ENCODE measurements at places on chromosomes 2 and 18.

GRCh38 chr2:20382965-20383810 lies 32.5 kb upstream of the PUM2 start:
- no peak for DNase-seq

DNA sequence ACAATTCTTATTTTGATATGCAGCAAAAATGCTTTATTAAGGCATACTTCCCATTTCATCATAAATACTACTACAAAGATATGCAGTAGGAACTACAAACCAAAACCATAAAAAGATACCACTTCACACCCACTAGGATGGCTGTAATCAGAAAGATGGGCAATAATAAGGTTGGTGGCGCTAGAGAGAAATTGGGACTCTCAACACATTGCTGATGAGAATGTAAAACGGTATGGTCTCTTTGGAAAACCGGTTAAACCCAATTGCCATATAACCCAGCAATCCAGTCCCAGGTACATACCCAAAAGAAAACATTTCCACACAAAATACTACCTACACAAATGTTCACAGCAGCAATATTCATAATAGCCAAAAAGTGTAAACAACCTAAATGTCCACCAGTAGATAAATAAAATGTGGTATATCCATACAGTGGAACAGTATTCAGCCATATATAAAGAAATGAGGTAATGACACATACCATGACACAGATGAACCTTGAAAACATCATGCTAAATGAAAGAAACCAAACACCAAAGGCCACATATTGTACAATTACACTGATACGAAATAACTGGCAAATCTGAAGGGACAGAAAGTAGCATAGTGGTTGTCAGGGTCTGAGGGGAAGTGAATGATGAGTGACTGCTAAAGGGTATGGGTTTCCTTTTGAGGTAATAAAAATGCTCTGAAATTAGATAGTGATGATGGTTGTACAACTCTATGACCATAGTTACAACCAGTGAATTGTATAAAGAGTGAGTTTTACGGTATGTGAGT lies 12.7 kb downstream of the SP3 start:
- no peak for DNase-seq

DNA sequence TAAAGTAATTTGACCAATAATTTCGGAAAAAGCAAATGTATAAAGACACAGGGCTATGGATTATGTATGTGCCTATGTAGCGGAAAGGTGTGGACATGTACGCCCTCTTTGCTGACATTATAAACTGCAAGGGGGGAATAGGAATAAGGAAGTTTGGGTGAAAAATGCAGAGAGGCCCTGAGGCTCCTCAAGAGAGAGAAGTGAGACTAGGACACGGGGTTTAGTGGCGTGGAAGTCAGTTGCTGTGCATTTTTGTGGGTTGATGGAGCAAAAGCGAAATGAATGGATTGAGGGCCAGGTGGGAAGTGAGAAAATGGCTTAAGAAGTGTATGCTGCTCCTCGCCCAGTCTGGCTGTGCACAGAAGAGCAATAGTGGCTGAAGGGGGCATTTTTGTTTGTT lies 96.2 kb upstream of the B3GNT7 start:
- DNase-seq = no peak

DNA sequence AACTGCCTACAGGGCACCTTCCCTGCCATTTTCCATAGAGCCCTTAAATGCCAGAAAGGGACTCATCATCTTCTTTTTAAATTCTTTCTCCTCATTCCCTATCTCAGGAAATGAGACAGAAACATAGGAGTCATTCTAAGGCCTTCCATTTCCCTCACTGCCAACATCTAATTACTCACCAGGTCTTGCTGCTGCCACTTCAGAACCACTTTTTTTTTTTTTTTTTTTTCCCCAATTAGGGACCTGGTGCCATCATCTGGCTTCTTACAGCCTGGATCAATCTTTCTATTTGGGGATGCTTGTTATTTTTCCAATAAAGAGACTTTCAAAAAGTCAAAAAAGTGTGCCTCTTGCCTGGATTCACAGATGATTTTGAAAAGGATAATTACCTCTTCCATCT lies 373.4 kb downstream of the LPIN1 start:
- no peak for DNase-seq

GRCh38 chr2:101983928-101984327 lies 7.8 kb upstream of the IL1R2 start:
- DNase-seq = no peak

GRCh38 chr2:68791914-68792313 lies 57.3 kb downstream of the ARHGAP25 start:
- no peak for DNase-seq

- no peak for DNase-seq
These were observed 22.0 kb upstream of the UPP2 start for GRCh38 chr2:158079672-158080071.

GRCh38 chr18:62018034-62018758 lies 125.4 kb upstream of the RNF152 start:
- DNase-seq = no peak

- DNase-seq = no peak
These were observed 512.1 kb upstream of the SYT4 start for GRCh38 chr18:43789234-43790000.

DNA sequence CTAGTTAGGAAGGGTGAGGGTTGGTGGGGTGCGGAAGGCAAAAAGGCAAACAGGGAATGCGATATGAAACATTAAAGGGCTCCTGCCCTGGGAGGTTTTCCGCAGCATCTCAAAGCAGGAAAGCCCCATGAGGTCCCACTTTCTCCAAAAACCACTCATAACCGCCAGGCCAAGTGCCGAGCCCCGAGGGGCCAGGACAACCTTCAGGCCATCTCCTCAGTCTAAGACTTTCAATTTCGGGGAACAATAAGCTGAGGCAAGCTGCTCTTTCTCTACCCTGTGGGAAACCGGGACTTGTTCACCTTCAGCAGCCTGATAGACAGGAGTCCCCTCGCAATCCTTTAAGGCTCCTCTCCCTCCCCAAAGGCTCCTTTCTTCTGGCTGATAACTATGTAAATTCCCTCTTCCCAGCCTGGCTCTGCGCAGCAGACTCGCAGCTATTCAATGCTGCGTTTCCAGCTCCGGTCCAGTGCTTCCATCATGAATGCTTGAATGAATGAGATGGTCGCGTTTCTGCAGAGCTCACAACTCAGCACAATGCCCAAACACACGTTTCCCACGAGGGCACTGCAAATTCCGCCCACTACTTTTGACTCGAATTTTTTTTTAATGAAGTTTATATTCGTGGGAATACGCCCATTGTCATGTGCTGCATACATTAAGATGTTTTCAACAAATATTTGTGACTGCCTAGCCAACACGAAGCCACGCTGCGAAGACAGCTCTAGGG lies 1.4 kb downstream of the LAMA1 start:
- DNase-seq = no peak

GRCh38 chr2:199452991-199453379 lies 4.8 kb downstream of the SATB2 start:
- DNase-seq = no peak

GRCh38 chr18:5173646-5174045 lies 23.4 kb downstream of the AKAIN1 start:
- DNase-seq = no peak

GRCh38 chr2:66771359-66771976 lies 336.5 kb downstream of the MEIS1 start:
- no peak for DNase-seq

GRCh38 chr2:98607104-98607503 lies 1.2 kb downstream of the COA5 start:
- DNase-seq = no peak

DNA sequence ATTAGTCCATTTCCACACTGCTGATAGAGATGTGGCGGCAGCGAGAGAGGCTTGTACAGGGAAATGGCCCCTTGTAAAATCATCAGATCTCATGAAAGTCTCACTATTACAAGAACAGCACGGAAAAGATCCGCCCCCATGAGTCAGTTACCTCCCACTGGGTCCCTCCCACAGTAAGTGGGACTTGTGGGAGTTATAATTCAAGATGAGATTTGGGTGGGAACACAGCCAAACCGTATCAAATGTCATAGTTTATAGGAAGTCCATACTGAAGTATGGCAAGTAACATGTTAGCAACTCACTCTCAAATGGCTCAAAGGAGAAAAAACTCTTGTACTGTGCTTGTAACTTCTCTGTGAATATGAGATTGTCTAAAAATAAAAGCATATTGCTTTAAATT lies 56.1 kb downstream of the FARP2 start:
- peak; percentile 13 for DNase-seq

DNA sequence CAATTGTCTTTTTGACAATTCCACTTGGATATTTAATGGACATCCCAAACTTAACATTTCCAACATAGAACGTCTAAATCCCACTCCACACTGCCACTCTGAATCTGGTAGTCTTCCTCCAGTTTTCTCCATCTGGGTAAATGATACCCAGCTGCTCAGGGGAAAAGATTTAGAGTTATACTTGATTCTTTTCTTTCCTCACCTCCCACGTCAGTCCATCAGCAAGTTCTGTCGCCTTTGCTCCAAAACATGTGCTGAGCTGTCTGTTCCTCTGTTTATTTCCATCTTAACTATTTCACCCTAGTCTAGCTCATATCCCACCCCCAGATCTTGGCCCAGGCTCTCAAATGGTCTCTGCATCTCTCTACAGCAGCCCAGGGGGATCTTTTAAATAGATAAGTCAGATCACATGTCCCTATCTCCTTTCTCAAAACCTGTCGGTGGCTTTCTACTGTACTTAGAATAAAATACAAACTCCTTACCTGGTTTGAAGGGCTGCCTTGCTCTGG lies 43.4 kb upstream of the GMCL1 start:
- peak; percentile 15 for DNase-seq

GRCh38 chr2:210190345-210190744 lies 19.1 kb upstream of the KANSL1L start:
- no peak for DNase-seq

GRCh38 chr2:2146220-2146619 lies 184.9 kb downstream of the MYT1L start:
- no peak for DNase-seq

- DNase-seq = no peak
These were observed 132.2 kb upstream of the CXCR4 start for GRCh38 chr2:136250131-136250530.

DNA sequence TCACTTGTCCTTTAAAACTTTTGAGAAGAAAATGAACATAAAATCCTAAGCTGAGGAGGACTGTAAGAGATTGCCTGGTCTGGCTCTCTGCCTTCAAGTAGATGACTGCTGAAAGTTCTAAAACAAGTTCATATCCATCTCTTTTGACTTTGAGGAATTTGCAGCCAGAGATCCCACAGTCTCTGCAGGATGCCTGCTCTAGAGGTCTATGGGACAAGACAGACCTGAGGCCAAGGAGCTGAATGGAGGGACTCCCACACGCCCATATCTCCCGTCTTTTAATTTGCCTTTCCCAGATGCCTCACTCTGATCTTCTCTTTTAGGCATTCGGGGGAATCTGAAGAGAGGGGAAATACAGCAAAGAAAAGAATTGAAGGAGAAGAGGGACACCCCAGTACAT lies 255.9 kb upstream of the RASGRP3 start:
- DNase-seq = no peak

GRCh38 chr18:24585996-24586566 lies 125.6 kb downstream of the HRH4 start:
- DNase-seq = no peak

GRCh38 chr2:61438670-61439069 lies 32.2 kb downstream of the USP34 start:
- no peak for DNase-seq

DNA sequence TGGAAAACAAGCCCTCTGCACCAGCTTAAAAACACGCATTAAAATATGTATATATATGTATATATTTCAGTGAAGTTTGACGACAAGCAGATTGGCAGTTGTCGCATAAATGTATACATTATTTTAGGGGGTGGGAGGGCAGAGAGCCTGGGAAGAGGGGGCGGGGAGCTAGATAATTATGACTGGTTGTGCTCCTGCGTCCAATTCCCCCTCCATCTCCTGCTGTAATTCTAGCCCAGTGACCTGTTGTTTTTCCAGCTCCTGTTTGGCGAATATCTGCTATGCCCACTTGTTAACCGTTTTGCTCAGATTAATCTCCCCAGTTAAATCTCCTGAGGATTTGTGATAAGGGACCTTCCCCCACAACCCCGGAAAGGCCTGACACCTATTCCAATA lies 656 bp downstream of the UNC80 start:
- DNase-seq = no peak

DNA sequence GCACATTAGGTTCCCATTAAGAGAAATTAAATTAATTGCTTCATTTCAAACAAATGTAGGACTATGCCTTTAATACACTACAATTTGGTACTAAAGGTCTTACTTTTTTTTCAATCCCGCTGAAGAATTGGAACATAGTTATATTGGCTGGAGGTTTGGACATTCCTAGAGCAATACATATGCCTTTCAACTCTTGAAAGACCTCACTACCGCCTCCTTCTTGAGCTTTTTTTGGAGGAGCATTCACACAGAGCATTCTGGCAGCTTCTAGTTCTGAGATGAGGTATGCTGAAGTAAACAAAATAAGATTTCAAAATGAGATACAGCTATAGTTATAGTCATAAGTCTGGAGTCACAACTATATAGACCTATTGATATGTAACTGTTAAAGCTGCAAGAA lies 10.9 kb downstream of the FAM98A start:
- DNase-seq = no peak

- no peak for DNase-seq
These were observed 58.8 kb upstream of the ANKRD44 start for GRCh38 chr2:197369228-197369932.

DNA sequence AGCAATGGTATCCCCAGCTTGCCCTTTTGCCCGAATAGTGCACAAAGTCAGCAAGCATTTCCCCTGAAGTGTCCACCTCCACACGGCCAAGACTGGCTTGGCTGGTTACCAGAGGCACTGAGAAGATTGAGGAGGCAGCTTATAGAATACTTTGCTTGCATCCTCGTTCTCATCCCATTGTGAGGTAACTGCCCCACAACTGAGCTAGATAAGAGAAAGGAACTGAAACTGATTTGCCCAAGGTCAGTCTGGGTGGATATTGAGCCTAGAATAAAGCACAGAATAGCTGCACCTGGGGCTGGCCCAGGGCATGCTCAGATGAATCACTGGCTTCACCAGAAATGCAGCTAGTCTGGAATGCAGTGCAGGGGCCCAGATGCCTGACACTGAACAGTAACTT lies 32.7 kb upstream of the MAP4K3 start:
- no peak for DNase-seq

GRCh38 chr2:38690499-38691420 lies 24.8 kb downstream of the GALM start:
- peak; percentile 51 for DNase-seq

GRCh38 chr2:207969249-207969648 lies 56.1 kb downstream of the PLEKHM3 start:
- no peak for DNase-seq

DNA sequence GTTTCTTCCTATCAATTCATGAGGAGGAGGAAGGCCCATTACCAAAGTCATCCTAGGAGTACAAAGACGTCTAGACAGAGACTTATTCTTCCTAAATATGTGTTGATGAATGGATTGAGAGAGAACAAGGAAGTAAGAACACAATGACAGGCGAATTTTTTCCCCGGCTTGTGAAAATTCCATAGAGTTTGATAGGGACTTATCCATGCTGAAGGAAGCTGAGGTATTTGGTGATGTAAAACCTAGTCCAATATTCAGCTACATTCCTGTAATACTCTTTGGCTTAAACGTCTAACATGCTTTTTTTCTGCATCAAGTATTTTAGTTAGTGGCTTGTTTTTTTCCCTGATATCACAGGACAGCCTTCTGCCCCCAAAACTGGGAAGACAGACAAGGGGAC lies 121.9 kb upstream of the MYT1L start:
- no peak for DNase-seq
